ENCODE measurements at places on chromosomes 1 and 21.

DNA sequence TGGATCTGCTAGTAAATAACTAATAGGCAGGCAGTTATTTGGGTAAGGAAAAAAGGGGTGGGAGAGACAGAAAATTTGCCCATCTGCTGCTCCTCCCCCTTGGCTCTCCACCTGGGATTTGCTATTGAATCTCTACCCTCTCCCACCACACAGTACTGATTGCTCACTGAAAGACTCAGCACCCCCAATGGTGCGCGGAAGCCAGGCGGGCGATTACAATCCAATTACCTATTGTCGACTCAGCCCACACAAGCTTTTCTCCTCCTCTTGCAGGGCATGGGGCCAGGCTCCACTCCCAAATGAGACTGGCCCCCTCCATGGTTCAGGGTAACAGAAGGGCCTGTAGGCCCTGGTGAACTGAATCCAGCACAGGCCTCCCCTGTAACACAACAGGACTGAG lies 2.7 kb upstream of the HMGN2 start:
- no peak for DNase-seq

DNA sequence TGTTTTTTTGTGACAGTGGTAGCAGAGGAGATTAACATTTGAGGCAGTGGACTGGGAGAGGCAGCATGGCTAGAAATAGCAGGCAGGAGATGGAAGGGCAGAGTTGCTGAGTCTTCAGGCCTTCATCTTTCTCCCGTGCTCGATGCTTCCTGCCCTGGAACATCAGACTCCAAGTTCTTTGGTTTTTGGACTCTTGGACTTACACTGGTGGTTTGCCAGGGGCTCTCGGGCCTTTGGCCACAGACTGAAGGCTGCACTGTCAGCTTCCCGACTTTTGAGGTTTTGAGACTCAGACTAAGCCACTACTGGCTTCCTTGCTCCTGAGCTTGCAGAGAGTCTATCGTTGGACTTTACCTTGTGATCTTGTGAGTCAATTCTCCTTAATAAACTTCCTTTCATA lies 24.2 kb upstream of the LEFTY2 start:
- DNase-seq: no peak

- no peak for DNase-seq
Measured at GRCh38 chr1:53644496-53644895, 94.5 kb downstream of the GLIS1 start.

GRCh38 chr1:201694608-201695335 lies 134.2 kb upstream of the IPO9 start:
- no peak for DNase-seq

- DNase-seq: no peak
Measured at GRCh38 chr1:207191776-207192175, 87.7 kb downstream of the C4BPA start.
